ENCODE measurements at places on chromosomes 1 and 21.
A peak's percentile ranks its signal among the peaks of the same experiment; 100 is the strongest.

- no peak for DNase-seq
These were observed 455 bp downstream of the UCHL5 start for GRCh38 chr1:193058529-193059281.

GRCh38 chr1:61140778-61141177 lies 58.4 kb downstream of the NFIA start:
- DNase-seq, result no peak

DNA sequence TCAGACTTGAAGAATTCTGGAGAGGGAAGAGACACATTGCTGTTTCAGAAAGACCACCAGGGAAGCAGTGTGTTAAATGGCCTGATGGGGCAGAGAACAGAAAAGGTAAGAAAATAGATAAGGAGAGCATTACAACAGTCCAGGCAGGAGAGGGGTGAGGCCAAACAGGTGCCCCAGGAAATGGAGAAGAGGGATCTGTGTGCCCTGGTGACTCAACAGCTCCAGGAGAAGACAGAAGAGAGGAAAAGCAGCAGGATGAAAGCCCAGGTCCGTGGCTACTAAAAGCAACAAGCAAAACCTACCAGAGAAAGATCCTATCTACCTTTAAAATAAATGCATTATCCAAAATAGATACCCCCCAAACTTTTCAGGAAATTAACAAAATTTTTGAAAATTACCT lies 9.2 kb downstream of the TP53BP2 start:
- DNase-seq, result no peak

DNA sequence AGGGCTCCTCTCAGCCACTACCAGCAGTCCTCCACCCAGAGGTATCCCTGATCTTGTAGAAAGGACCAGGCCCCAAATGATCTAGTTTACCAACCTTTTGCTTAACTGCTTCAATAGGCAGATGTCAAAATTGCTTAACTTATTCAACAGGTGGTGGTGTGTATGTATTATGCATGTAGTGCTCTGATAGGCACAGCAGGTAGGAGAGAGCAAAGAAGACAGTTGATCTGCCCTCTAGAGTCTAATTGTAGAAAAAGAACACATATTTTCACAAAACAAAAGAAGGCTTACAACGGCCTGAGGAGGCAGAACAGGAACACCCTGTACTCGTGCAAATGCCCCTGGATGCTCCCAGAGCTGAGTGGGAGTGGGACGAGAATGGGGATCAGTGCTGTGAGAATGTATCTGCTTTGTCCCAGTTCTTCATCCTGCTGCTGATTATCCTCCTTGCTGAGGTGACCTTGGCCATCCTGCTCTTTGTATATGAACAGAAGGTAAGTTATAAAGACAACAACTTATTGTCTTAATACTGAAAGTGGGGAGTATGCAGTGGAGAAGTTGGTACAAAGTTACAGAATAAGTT lies 21.1 kb downstream of the CD53 start:
- DNase-seq, result no peak

GRCh38 chr1:153510984-153511410 lies 24.8 kb downstream of the S100A6 start:
- peak; percentile 50 for DNase-seq

GRCh38 chr1:160675641-160676410 lies 29.0 kb upstream of the SLAMF1 start:
- DNase-seq, result peak; percentile 7

- no peak for DNase-seq
These were observed 225.4 kb downstream of the FOXD2 start for GRCh38 chr1:47663286-47663685.

GRCh38 chr1:33624991-33625870 lies 152.8 kb downstream of the ZSCAN20 start:
- DNase-seq, result no peak

DNA sequence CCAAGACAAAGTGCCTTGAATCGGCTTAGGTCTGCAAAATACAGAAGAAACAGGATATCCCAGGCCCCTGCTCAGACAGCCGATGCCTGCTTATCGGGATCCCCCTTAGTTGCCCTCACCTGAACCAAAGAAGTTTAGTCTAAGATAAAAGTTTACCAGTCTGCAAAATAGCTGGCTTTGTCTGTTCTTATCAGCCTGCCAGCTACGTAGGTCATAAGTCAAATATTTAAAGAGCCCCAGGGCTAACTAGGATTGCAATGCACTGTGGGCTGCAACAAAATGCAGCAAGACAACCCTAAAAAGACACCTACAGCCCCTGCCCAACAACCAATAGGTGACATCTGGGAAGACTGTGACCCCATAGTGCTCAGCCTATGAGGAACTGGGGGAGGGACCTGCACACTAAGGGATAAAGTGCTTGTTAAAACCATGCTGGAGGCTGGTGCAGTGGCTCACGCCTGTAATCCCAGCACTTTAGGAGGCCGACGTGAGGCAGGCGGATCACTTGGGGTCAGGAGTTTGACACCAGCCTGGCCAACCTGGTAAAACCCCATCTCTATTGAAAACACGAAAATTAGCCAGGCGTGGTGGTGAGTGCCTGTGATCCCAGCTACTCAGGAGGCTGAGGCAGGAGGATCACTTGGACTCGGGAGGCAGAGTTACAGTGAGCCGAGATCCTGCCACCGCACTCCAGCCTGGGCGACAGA lies 27.4 kb downstream of the LRRC3 start:
- no peak for DNase-seq

GRCh38 chr1:172395576-172395975 lies 24.9 kb upstream of the C1orf105 start:
- DNase-seq, result no peak
